ENCODE measurements at places on chromosomes 11 and 22.
A peak's percentile ranks its signal among the peaks of the same experiment; 100 is the strongest.

DNA sequence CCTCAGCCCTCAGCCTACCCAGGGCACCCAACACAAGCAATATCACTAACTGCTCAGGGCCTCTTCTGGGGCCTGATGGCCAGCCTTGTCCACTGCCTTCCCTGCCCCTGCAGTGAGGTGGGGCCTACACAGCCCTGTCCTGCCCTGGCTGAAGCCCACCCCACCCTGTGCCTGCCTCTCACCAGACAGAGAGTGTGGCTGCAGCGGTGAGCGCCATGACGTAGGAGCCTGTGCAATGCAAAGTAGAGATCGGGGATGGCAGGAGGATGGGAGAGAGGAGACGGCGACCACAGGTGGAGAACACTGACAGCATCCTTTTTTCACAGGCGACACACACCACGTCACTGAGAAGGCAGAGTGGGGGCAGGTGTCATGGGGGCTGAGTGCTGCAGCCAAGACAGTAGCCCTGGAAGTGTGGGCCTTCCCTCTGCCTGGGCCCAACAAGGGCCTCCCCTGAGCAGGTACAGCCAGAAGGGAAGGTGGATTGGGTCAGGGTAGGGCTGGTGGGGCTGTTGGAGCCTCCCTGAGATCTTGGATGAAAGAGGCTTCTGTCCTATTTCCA, 65.3 kb upstream of the CLTCL1 start:
- no peak for DNase-seq

DNA sequence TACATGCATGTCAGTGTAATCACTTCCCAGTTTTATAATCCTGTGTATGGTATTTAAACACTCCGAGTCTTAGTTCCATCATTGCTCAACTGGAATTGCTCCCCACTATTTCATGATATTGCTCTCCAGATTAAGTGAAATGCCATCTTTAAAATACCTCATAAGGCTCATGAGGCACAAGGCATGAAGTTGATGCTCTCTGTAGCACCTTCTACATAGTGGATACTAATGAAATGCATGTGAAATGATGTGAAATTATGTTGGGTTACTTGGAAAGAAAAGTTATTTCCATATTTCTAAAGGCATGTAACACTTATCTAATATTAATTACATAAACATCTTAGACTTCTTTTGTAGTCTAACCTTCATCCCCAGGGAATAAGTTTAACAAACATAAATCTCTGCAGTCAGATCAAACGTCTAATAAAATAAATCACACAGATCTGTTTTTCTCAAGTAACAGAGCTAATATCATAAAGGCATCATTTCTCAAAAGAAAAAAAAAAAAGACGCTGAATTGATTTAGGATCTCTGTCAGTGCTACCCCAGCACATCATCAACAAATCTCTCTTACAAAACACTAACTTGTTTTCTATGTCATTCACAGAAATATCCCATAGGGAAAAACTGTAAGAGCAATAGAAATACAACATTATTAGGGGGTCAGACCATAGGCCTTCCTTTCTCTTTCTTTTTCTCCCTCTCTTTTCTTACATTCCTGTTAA, 736.0 kb upstream of the LRRC4C start:
- DNase-seq, result no peak

DNA sequence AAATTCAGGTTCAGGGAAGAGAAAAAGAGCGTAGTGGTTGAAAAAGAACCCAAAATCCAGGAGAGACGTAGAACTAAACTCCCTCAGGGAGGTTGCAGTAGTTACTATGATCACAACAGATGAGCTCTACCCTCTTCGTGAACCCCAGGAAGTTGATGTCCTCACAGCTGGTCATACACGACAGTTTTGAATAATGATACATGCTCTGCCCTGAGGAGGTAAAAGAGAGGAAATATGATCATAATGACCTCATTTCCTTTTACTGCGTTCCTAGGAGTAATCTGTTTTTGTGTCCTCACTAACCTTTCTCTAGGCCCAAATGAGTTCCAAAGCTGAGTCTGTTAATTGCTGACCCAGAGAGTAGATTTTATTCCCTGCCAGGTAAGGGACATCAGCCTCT, 1.3 kb downstream of the PATE2 start:
- no peak for DNase-seq

GRCh38 chr22:33296941-33297340, 238.8 kb upstream of the SYN3 start:
- no peak for DNase-seq

GRCh38 chr11:57597916-57598830, 688 bp downstream of the SERPING1 start:
- peak; percentile 60 for DNase-seq

DNA sequence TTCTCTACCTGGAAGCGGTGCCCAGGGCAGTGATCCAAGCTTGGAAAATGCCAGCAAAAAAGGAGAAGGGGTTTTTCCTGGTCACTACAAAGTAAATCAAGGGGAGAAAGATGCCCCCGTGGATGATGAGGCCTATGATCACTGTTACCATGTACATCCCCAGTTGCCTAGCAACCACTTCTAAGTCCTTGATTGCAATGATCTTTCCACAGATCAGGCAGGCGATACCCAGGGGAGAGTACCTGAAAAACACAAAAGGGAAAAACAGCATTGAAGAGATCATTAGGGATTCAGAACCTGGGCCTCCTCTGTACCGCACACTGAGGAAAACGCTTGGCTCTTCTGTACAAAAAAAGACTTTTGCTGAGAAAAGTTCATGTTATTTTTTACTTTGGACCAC, 127.1 kb downstream of the SLC1A2 start:
- no peak for DNase-seq

- DNase-seq, result no peak
Measured at GRCh38 chr22:31651664-31652063, 10.4 kb downstream of the PISD start.

DNA sequence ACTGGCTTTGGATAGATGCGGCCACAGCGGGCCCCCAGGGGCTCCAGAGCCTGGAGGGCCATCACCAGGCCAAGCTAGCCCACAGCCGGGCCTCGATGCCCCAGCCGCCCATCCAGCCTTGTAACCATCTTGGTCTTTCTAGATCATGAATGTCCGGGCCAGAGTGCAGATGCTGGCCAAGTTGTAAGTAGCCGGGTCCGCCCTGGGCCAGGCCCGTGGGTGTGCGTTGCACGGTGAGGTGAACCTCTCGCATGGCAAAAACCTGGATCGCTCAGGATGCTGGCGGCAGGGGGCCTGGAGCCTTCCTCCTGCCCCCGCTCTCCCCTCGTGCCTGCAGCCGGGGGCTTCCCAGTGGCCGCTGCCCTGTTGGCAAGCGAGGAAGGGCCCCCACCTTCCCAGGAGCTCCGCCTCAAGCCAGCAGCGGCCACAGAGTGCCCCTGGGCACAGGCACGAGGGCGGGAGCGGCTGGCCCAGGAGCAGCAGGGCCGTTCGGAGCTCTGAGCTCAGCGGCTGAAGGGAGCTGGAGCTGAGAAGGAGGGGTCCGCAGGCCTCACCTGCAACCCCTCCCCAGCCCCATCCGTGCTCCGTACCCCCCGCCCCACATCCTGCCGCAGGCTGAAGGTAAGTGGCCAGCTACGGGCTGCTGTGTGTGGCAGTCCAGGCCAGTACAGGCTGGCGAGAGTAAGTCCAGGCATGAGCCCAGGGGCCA, 10.9 kb upstream of the MRPL23 start:
- DNase-seq, result no peak

- DNase-seq, result no peak
Measured at GRCh38 chr11:123480290-123480815, 50.3 kb downstream of the GRAMD1B start.

- peak; percentile 69 for DNase-seq
Measured at GRCh38 chr22:32204040-32204855, 625 bp downstream of the RFPL2 start.

- no peak for DNase-seq
Measured at GRCh38 chr11:127943763-127944162, 643.6 kb downstream of the ETS1 start.

DNA sequence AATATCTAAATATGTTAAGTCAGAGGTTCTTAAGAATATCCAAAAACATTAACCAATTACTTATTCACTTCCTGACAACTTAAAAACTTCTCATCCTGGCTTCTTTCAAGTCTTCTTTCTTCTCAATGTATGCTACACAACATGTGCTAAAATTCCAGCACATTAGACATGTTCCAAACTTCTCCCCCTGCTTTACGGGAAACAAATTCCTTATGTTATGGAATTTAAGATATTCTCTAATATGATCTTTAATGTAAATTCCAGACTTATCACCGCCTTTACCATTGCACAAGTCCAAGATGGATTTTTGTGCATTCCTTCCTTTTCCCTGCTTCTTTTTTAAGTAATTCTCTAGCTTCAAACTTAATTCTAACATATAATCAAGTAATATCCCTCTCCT, 964.5 kb upstream of the CHORDC1 start:
- no peak for DNase-seq

DNA sequence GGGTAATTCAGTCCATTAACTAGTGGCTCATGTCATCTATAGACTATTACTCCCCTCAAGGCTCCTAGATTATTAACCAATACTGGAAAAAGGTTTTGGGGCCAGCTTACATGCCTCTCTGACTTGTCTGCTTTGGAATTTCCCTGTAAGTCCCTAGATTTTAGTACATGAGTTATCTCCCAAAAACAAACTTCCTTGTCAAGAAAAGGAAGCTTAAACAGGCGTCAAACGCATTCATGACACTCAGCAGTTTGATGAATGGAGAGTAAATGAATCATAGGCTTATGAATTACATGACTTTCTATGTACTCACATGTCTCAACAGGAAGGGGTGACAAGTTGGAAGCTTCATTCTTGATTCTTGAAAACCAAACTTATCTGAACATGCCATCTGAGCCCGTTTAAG, 70.8 kb downstream of the BLID start:
- no peak for DNase-seq

DNA sequence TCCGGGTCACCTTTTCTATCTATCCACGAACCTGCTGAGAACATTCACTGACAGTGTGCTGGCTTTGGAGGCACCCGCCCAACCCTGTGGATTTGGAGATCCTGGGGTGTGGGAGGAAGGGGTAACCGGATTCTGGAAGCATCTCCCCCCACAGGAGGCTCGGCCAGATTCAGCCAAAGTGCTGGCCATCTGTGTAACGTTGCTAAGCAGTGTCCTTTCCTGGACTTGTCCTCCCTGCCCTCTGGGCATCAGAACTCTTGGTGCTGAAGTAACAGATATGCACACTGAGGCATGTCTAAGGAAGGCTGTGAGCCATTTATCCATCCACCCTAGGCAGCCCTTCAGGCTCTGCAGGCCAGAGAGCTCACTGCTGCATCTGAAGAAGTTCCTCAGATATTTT, 85.7 kb downstream of the SNX19 start:
- no peak for DNase-seq

GRCh38 chr22:44274918-44275630, 37.7 kb downstream of the SHISAL1 start:
- no peak for DNase-seq

DNA sequence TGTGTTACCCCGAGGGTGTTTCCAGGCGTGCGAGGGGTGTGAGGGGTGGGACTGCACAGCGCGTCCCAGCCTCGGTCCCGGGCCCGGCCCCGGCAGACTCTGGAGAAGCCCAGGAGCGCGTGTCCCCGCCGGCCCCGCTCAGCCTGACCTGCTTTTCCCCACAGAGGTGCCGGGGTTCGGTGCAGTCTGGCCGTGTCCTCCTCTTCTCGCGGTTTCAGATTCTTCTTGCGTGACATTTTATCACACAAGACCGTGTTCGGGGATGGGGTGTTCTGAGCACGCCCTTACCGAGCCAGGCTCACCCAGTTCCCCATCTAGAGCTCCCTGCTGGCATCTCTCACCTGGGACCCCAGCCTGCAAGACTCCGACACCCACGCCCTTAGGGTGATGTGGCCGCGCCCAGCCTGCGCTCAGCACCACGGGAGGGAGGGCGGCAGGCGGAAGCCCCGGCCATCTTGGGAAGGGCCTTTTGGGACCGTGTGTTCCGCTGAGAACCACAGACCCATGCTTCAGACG, 775.6 kb downstream of the BRD1 start:
- peak; percentile 40 for DNase-seq

DNA sequence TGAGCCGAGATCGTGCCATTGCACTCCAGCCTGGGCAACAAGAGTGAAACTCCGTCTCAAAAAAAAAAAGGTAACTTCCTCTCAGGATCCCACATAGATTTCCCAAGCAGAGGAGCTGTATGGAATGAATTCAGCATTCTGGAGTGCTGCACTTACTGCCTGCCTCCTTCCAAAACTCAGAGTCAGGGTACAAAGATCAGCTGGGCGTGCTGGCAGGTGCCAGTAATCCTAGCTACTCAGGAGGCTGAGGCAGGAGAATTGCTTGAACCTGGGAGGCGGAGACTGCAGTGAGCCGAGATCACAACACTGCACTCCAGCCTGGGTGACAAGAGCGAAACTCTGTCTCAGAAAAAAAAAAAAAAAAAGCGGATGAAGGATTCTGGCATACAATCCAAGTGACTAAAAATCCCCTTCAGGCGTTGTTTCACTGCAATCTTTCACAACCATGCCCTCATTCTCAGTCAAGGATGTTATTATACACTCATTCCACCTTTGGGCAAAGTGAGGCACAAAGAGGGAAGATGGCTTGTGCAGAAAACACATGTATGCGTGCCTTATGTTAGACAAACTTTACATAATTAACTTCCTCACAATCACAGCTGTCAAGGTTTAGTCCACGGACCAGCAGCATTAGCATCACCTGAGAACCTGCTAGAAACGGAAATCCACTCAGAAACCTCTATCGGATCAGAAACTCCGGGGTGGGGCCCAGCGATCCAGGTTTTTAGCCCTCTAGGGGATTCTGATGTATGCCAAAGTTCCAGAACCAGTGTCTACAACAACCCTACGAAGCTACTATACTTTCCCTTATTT, 1.1 kb upstream of the NOL12 start:
- no peak for DNase-seq

GRCh38 chr22:35306350-35306967, 6.8 kb downstream of the TOM1 start:
- DNase-seq, result no peak

DNA sequence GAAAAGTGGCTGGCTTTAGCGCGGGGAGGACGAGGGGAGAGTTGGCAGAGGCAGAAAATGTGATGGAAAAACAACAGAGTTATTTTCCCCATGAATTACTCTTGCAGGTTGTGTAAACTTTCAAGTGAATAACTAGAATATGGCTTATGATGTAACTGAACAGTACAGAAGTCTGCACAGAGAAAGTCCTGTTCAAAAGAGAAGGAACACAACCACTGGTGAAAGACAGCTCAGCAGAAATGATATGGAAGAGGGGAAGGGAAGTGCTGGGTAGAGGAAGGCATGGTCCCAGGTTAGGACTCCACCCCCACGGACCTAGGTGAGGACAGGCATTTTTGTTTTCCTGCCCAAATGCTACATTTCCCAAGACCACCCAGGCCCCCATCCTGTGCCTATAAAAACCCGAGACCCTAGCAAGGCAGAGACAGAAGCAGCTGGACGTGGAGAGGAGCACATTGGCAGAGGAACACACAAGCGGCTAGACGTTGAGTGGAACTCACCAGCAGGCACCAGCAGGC, 77.7 kb downstream of the MAML2 start:
- no peak for DNase-seq
